ENCODE measurements at places on chromosomes 2 and 18.

- DNase-seq: no peak
These were observed 165.9 kb upstream of the NDUFV2 start for GRCh38 chr18:8936619-8937018.

- DNase-seq: no peak
These were observed 192.8 kb upstream of the APCDD1 start for GRCh38 chr18:10261344-10262276.

- DNase-seq: peak; percentile 73
These were observed 57.4 kb downstream of the ADI1 start for GRCh38 chr2:3461801-3462492.

DNA sequence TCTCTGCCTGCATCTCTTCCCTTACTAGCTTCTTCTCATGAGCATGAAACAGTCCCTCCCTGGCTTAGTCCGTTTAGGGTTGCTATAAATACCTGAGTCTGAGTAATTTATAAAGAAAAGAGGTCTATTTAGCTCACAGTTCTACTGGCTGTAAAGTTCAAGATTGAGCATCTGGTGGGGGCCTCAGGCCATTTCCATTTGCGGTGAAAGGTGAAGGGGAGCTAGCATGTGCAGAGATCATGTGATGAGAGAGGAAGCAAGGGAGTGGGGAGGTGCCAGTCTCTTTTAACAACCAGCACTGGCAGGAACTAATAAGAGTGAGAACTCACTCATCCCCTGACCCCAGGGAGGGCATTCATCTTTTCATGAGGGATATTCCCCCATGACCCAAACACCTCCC lies 26.8 kb downstream of the RHBDD1 start:
- DNase-seq: no peak

DNA sequence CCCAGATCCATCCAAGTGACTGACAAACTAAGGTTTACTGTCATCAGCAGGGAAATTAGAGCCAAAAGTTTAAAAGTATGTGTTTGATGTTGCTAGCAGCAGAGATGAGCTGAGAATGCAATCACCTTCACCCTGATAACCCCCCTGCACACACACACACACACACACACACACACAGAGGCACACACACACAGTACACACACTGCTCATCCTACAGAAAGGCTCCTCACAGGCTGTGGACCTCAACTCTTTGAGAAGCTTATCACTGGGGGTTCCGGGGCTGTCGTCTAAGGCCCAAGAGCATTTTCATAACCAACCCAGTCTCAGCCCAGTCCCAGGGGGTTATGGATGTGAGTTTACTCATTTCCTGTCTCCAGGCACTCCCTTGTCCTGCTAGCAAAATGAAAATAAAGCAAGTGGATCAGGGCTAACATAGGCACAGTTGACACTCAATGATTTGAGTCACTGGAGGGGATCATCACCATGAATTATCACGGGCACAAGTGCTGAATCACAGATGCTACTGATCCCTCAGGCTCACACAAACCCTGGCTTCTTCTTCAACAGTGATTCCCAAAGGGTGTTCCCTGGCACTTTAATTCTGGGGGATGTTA lies 76.6 kb downstream of the ALK start:
- DNase-seq: no peak

DNA sequence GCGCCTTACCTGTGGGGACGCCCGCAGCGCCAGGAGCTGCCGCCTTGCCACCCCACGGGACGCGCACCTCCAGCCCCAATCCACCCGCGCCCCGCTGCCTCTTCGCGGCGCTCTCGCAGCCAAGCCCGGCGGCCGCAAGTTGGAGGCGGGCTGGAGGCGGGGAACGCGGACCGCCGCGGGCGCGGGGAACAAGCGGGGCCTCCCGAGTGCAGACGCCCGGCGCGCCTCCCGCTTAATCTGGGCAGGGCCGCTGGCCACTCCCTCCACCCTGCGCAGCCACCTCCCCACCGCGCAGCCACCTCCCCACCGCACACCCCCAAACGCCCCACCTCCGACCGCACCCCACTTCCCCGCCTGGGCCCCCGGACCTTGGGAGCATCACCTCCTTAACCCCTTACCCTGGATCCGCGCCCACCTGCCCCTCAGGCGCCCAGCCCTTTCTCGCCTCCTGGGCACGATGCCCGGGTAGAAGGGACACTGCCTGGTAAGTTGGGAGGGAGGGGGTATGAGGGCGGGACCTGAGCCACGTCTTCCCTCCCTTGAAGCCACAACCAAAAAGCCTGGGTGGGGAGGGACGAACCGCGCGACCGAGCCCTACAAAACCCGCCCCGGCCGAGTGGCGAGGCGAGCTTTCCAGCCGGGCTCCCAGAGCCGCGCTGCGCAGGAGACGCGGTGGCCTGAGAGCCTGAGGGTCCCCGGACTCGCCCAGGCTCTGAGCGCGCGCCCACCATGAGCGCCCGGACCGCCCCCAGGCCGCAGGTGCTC lies at the start of the genes COL4A3 and COL4A4:
Gene COL4A3 (plus strand): TSS at position 627 of the 765 bp plus-strand sequence. CDS start 103 bp downstream, at position 730.
Gene COL4A4 (minus strand): TSS at position 208 of the 765 bp plus-strand sequence. CDS start 16,722 bp downstream, outside the sequence.
- DNase-seq: peak; percentile 23

DNA sequence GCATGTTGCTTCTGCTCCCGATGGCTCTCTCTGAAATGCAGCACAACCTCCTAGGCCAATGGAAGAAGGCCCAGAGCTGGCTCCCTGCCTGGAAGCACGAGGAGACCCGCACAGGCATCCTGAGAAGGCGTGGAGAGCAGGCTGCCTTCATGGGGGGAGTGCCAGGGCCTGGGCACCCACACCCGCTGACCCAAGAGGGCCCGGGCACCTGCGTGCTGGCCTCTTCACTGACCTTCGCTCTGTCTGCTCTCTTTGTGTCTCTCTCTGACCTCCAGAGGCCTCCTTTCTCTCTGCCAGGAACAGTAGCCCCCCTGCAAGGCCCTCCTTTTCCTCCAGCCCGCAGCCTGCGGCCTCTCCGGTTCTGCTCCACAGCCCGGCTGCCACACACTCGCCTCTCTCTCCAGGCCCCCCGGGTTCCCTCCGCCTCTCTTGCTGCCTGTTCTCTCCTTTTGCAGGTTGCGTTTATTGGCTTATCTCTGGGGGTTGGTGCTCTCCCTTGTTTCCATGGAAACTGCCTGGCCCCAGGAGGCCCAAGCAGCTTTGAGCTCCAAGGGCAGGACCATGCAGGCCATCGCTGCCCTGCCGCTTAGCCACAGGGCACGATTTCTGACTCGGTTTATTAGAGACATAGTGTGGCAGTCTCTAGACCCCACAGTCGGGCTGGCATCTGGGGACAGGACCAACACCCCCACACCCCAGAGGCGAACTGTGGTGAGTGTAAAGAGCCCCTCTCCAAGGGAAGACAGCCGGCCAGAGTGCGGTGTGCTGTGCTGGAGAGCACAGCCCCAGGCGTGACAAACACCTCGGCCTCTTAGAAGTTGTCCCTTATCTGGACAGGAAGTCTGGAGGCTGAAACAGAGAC lies 1.7 kb downstream of the MZT2B start:
- no peak for DNase-seq

GRCh38 chr18:814300-815084 lies 2.5 kb upstream of the YES1 start:
- DNase-seq: no peak

DNA sequence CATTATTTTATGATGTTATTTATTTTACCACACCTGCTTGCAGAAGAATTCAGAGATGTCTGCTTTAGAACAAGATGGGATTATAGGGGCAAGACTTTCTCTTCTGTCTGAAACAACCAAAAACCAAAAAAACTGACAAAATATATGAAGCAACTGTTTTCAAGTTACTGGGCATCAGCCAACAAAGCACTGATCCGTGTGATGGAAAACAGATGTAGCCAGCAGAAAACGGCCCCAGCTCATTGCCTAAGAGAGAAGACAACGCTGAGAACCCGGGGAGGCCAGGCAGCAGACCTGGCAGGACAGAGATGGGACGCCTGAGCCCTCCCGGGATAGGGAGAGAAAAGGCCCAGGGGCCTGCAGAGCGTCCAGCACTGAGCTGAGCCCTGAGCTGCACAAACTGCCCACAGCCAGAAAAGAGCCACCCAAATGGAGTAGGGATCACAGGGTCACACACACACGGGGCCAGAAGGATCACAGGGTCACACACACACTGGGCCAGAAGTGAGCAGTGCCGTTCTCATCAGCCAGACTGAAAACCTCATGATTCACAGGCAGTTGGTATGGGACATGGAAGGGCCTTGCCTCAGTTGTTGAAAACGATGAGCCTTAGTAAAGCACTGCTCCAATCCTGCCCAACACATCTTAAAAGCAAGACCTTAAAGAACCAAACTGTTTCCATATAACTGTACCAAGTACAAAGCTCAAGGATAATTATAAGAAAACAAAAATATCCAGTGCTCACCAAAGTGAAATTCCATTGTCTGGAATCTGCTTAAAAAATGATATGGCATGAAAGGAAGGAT lies 12.1 kb downstream of the PXDN start:
- DNase-seq: no peak

DNA sequence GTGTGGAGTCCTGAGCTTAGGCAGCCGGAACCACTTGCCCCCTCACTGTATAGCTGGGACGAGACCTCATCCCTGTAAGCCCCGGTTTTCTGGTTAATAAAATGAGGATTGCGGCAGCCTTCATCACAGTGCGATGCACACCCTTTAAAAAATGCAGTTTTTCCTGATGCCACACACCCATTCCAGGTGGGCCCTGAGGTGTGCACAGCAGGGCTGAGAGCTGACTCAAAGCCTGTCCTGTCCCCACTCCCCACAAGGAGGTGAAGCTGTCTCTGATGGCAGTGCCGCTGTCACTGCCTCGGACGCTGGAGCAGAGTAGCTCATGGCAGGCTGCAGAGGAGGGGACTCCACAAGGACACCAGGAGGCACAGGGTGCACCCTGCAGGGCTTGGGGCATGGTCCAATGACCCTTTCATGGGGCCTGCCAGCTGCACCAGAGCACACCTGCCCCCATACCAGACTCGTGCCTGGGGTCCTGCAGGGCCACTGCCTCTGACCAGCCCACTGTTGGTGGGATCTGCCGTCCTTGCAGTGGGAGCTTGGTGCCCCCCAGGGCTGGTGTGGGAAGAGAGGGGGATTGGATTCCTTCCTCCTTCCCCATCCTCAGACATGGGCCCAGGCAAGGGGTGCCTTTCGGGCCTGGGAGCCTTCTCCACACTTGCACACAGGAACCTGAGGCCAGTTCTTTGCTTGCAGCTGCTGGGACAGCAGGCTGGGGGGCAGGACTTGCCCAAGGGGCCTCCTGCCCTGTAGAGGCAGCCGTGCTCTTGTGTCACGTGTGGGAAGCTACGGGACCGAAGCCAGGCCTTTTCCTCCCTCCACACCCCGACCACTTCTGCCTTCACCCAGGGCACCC lies 22.8 kb downstream of the GPC1 start:
- no peak for DNase-seq

- DNase-seq: no peak
These were observed 91.3 kb downstream of the TNS1 start for GRCh38 chr2:217911283-217912097.

DNA sequence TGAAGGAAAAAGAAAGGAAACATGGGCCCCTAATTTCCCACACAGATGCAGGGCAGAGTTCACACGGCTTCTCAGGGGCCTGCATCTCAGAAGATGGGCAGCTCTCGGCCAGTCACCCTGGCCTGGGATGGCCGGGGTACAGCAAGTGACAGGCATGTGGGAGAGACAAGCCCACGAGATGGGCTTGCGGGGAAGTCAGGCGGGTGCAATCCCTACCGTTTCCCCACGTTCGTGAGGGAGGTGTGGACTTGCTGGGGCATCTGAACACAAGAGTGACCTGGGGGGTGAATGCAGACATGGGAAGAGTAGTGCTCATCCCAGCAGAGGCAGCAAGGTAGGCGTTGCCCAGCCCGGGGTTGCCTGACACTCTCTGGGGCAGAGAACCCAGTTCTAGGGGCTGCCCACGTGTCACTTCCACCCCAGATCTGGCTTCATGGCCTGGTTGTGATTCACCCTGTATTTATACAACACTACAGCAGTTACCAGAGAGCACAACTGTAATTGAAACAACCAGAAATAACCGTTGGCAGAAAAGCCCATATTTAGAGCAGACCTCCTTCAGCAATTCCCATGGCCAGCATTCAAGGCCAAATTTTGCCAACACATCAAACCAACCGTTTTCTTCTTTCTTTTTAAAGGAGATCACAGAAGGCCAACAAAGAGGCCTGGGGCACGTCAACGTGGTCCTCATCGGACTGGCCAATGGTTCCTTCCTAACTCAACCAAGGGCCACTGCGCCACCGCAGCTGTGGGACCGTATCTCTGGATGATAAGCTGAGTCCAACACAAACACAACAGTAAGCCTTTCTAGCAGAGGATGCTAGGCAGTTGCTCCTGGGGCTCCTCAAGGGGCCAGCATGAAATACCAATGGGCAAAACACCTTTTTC lies 58.4 kb downstream of the PARD6G start:
- DNase-seq: no peak

DNA sequence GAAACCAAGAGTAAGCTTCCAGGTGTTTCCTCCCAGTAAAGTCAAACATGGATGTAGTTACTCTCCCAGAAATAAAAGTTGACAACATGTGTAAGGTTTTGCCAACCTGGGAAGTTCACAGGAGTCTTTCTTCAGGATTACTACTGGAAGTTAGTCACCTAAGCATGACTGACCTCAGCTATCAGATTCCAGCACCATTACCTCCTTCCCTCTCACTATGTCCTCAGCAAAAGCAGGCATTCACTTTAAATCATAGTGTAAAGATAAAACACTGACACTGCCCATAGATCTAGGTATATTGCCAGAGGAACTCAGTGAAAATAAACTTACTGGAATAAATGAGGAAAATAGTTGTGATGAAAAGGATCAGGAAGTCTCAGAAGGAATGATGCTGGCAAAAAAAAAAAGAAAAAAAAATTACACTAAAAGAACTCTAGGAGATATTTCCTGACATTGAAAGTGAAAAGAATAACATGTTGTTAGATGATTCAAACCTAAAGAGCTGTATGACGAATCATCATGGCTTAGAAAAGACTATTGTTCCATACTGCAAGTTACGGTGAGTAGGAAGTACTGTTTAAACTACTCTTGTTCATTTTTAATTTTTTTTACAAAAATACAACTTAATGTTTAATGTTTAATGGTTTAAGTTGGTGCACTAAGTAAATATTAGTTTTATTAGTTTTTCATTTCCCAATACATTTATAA lies 484.5 kb upstream of the ZNF804A start:
- no peak for DNase-seq

DNA sequence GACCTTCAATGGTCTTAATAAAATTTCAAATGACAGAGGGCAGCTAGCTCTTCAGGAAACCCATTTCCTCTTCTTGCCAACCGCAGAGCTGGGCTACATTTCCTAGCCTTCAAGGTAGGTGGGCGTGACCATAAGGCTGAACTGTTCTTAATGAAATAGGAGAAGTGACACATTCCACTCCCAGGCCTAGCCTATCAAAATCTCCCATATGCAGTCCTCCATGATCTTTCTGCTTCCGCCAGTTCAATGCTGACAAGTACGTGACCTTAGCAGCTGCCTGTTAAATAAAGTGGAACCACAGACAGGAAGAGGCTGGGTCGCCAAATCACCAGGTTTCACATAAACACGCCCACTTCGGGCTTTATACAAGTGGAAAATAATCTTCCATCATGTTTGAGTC lies 13.2 kb downstream of the SERPINE2 start:
- no peak for DNase-seq
